ENCODE measurements at places on chromosomes 1 and 21.
A peak's percentile ranks its signal among the peaks of the same experiment; 100 is the strongest.

DNA sequence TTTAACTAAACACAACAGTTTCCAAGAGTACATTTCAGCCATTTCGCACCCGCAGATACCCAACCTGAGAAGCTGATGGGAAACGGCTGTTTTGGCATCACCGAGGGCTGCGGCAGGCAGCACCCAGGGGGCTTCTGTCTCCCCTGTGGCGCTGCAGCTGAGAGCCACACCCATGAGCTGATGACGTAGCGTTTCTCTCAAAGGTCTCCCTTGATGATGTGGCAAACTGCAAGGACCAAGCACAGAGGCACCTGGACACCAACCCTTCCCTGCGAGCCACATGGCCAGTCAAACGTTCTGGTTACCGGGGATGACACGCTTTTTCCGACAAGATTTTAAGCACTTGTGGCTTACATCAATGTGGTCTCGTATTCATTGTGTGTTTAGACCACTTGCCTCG, 150.8 kb upstream of the ERG start:
- no peak for DNase-seq

GRCh38 chr1:9760824-9761223, 62.9 kb downstream of the CLSTN1 start:
- DNase-seq: no peak

DNA sequence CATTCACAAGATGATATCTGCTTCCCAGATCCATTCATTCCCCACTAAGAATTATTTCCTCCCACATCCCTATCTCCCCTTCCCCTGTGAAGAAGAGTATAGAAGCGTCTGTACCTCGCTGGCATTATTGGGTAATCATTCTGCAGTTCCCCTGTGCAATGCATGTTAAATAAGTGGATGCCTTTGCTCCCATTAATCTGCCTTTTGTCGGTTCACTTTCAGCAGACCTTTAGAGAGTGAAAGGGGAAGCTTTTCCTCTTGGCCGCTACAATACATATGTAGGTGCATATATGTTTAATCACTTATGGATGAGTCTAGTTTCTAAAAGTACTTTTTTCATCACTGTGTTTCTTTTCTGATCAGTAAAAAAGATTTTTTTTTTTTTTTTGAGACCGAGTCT, 7.0 kb downstream of the CLCN6 start:
- DNase-seq: no peak

GRCh38 chr1:44907893-44908292, 64.8 kb upstream of the PTCH2 start:
- DNase-seq: no peak

- no peak for DNase-seq
Observed at GRCh38 chr1:204499511-204500468, 5.2 kb upstream of the PIK3C2B start.

DNA sequence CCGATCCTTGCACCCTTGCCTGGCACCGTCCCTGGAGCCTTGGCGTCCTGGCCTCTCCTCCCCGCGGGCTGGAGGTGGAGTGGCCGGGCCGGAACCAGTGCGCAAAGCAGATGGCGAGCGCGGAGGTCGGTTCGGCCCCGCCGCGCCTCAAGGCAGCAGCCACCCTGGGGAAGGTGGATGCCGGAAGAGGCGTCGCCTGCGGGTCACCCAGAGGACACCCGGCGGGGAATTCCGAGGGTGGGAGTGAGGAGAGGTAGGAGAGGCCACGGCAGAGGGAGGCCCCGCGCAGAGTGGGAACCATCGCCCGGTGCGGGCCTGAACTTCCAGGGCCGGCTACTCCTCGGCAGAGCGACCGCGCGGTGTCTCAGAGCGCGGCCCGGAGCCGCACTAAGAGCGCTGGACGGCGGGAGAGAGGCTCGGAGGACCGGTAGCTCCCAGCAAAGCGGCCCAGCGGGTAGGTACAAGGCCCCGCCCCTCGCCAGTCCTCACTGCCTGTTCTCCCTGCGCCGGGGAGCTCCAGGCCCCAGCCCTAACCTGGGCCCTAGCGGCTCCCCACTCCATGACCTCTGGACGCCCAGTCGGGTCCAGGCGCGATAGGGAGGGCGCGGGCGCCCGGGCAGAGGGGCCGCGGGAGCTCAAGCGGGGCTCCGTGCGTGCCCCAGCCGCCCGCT, at the start of gene RNF207:
RNF207 (plus strand) TSS at position 271 of the 671 bp plus-strand sequence. CDS start 417 bp downstream, outside the sequence.
- DNase-seq: no peak

DNA sequence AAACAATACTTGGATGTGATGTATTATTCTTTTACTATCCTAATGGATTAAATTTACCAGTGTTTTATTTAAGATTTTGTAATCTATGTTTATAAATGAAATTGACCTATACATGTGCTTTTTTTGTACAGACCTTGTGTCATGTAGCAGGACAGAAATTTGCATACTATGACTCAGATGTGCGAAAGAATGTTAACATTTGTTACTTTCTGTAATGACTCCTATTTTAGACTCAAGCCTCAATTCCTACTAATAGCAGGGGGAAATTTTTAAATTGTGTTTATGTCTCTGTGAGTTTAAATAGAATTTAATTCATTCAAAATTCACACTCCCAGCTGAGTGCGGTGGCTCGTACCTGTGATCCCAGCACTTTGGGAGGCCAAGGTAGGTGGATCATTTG, 21.8 kb upstream of the RIMKLA start:
- DNase-seq: no peak

DNA sequence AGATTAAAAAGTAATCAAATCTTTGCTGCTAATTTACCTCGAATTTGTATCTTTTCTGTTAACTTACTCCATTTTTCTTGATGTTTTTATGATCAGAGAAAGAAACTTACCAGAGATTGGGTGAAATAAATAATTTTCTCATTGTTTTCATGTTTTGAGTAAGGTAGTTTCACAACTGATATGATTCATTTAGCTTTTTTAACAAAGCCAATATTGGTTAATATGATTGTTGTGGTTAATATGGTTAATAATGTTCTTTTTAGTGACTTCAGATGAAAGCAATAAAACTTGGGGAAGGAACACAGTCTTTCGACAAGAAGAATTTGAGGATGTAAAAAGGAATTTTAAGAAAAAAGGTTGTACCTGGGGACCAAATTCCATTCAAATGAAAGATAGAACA, 48.1 kb downstream of the MAP3K21 start:
- DNase-seq: no peak

DNA sequence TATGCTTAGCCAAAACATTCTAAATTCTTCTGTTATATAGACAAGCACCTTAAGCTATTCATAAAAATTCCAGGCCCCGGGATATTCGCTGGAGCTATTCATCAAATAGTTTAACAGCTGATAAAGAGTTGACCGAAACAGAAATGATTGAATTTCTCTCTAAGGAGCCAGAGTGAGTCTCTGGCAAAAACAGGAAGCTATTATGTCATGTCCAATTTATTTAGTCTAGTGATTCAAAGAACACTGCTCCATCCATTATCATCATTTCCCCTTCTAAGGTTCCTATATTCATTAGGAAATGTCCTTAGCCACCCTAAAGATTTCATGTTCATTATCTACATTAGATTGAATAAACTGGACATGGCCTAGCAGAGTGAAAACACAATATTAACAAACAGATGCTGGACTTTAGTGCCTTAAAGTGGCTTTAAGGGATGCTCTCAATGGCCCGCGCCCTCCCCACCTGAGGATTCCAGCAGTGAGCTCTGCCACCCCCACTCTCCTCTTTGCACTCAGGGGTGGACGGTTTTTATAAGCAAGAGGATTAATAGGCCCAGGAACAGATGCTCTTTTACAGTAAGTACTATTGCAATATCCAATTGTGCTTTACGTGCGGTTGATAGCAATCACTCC, 122.1 kb upstream of the RGS1 start:
- no peak for DNase-seq

- DNase-seq: no peak
Observed at GRCh38 chr1:210755991-210756659, 377.8 kb downstream of the KCNH1 start.

GRCh38 chr1:241396747-241397681, 40.0 kb upstream of the RGS7 start:
- no peak for DNase-seq

DNA sequence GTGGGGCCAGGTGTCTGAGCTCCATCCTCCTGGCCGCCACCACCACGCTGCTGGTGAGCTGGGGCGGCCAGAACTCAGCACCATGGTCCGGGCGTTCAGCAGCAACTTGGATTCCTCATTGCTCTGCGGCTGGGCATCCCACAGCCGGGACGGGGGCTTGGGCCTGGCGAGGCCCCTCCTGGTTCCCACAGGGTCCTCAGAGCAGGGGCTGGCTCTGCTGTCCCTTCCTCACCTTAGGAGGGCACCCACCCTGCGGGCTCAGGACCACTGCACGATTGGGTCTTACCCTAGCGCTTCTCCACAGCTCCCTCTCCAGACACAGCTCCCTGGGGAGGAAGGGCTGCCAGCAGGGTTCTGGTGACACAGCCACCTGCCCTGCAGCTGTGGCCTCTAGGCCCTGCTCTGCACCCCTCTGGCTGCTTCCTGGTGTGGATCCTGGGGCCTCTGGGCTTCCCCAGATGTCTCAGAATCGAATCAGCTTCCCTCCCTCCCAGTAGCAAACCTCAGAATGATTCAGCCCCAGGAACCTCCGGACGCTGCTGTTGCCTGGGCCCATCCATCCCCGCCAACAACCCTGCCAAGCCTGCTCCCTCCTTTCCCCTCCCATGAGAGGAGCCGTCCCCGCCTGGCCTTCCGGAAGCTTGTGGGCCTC, 25.0 kb downstream of the CRYAA start:
- DNase-seq: no peak

DNA sequence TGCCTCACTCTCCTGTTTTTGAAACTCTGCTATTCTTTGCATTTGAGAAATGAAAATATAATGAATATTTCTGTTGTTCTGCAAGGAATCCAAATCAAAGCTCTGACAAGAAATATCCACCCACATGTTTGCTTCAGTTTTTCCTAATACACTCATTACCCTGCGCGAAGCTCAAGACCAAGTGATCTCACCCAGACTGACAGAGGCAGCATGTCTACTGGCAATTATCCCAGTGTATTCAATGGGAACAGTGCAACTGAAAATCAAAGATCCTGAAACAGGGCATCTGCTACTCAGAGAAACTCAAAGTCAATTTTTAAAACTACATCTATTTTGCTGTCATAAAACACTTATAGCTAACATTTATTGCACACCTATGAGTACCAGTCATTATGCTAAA, 321.0 kb upstream of the LRRC7 start:
- peak; percentile 97 for DNase-seq

- peak; percentile 34 for DNase-seq
Observed at GRCh38 chr1:231584117-231584516, 42.5 kb upstream of the DISC1 start.

DNA sequence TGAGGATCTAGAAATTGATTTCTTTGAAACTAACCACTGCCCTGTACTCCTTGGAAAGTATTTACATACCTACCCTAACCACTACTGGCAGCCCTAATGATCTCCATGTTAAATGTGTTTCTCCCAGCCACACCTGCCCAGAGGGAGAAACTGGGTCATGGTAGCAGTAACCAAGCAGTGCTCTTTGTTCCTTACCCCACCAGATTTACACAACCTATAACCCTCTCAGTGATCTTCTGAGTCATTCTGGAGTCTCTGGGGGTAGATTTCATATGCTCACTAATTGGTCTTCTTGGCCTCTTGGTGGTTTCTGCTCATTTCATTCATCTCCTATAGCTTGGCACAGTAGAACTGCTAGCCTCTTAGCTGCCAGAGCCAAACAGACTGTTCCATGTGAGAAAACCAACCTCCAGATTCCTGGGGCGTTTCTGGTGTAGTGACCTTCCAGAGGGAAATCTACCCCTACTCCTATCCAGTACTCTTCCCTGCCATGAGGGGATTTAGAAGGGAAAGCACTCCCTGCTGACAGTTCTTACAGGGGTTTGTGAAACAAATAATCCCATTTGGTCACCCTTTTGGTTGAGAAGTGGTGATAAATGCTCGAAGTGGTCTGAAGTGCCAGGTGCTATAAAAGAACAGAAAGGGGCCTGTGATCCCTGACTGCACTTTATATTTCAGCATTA, 36.2 kb upstream of the LRIG2 start:
- DNase-seq: no peak

DNA sequence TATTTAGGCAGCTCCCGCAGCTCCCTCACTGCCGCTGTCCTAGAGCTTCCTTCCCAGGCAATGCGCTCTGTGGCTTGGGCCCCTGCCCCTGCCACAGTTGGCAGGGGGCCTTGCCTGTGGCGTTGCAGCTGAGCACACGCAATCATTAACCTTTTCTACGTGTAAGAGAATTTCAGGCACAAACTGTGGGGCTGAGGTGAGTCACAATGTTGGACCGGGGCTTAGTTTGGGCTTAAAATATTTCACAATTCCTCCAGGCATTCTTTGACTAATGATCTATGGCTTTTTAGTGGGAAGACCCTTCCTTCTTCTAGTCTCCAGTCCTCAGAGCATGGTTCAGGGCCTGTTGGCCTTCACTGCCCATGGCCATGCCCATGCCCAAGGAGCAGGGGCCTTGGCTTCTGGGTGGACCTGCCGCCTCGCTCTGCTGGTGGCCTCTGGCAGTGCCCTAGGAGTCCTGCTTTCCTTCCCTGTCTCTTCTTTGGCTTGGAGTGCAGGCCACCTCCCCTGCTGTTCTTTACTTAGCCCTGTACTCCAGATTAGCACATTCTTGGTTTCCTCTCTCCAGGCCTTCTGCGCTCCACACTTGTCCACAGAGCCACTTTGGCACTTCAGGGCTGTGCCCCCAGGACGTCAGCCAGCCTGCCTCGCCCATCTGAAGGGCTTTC, 39.2 kb downstream of the MAPKAPK2 start:
- no peak for DNase-seq

DNA sequence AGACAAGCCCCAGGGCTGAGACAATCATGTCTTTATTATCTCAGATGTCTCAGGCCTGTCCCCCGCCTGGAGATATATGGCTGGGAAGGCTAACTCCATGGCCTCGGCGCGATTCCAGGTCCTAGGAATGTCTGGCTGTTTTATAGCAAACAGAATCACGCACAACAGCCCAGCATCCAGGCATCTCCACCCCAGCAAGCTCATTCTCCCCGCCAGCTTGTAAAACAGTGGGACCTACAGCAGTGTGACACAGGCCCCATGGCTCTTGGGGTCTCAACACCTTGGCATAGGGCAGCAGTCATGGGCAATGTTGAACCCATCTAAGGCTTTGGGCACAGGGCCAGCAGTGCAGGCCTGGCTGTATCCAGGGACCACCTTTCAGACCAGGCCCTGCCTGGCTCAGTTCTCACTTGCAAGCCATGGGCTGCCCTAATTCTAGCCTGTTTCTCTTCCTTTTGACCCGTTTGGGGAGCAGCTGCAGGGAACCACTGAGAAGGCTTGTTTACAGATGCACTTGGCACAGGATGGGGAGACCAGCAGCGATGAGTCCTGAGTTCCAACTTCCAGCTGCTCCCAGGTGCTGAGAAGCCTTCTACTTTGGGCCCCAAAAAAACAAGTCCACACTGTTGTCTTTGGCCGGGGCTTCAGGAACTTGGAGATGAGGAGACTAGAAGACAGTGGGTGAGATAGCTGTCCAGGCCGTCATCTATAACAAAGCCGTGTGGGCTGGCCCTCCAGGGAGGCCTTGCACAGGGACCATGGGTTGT, 34.4 kb downstream of the WNT4 start:
- DNase-seq: no peak

DNA sequence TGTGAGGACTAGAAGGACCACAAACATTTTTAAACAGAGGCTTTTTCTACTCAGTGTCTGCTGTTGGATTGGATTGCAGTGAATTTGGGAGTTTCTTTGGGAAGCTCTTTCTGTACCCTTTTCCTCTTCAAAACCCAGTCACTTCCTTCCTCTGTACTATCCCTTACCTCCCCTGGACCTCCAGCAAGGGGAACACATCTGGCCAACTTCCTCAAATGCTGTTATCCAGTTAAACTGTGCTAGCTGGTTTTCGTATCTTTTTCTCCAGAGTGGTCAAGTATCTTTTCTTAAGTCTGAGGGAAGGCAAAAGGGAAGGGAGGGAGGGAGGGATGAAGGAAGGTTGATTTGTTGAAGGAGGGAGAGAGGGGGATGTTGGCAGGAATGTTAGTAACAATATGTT, 99.2 kb upstream of the TNR start:
- no peak for DNase-seq
